ENCODE measurements at places on chromosomes 1 and 21.

- no peak for DNase-seq
Observed at GRCh38 chr1:169478094-169478672, 7.6 kb downstream of the SLC19A2 start.

DNA sequence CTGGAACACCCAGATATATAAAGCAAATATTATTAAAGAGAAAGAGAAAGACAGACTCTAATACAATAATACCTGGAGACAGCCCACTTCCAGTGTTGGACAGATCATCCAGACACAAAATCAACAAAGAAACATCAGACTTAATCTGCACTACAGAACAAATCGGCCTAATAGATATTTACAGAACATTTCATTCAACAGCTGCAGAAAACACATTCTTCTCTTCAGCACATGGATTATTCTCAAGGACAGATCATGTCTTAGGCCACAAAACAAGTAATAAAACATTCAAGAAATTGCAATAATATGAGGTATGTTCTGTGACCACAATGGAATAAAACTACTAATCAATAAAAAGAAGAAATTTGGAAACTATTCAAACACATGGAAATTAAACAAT is 398.3 kb upstream of the DUSP10 start:
- no peak for DNase-seq

DNA sequence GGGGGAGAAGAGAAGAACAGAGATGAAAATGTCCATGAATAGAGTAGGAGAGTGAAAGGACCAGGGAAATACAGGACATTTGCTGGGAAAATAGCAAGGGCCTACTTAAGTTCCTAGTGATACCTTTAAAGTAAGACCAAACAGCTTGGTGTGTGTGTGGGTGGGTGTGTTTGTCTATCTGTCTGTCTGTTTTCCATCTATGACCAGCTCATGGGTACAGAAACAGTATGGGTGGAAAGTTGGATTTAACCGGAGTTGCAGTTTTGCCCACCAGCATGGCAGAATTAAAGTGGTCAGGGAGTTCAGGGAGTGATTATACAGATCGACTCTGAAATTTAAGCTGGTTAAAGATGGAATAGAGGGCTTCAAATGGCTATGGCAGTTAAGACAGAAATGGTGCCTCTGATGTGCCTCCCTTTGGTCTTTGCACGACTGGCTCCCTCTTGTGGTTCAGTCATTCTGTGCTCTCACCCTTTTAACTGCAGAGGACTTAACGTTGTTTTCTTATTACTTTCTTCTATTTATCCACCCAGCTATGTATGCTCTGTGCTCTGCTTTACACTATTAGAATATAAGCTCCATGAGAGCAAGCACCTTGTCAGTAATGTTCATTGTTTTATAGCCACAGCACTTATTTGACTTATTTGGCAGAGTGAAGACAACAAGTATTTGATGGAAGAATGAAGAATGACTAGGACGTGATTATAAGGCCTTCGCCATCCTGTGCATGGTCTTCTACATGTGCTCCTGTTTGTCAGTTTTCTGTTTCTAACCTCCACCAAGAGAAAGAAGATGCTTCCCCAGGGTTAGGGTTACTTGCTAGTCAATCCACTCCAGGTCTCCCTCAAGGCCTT is 72.7 kb upstream of the AK4 start:
- peak; percentile 20 for DNase-seq

- DNase-seq, result no peak
Observed at GRCh38 chr1:36008546-36009197, 75.2 kb upstream of the TEKT2 start.

DNA sequence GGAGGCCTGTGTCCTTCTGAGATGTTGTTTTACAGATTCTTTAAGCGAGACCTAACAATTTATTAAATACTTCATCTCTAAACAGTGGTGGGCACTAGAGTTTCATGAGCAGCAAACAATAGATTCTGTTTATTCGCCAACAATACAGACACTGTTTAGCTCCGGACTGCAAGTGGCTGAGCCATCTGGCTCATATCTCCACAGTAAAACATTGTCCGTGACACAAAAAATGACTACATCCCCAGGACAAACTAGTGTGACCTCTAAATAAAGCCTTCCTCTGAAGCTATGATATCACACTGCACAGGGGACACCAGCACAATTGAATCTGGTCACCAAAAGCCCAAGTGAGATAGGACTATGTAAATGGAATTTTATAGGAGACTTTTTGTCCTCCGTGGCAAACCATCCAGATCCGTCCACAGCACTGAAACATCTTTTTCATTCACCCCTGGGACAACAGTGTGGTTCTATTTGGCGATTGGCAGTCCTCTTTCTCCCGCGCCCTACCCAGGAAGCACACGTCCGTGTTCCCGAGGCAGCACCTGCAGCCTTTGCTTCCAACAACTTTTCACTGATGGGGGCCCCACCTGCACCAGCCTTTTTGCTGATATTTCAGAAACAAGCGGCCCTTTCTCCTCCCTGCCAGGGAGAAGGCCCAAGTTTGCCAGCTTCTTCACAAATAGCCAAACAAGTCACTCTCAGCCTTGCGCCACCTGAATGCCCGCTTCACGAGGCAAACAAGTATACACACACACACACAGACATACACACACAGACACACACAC is 47.4 kb downstream of the OLIG1 start:
- DNase-seq, result no peak

DNA sequence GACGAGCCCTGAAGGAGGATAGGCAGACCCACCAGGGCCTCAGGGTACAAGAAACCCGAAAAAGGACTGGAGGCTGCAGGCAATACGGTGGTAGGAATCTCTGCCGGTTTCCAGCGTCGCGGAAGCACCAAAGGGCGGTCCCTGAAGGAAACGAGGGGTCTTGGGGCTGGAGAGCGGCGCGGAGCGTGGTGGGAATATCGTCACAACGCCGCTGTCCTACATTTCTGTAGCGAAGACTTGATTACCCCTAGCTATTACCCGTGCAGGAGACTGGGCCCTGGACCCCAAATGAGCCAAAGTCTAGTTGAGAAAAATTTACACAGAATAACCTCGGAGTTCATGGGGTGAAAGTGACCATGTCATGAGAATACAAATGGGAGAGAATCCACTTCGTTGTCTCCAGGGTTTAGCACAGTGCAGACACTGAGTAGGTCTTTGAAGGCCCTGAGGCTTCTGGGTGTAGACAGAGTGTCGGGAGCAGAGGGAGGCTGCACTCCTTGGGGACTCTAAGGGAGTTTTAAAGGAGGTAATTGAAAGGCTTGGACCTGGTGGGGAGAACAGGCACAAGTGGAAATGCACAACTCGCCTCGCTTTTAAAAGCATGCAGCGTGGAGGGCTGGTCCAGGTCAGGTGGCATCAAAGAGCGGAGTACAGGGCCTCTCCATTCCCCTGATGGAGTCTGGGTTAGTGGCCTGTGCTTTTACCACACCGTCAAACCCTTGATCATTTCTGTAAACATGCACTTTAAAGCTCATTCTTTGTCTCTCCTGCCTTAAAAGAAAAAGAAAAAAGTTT is 1.5 kb downstream of the ATP1A1 start:
- no peak for DNase-seq

GRCh38 chr1:152577168-152577567 is 3.1 kb downstream of the LCE3D start:
- no peak for DNase-seq

GRCh38 chr1:20682571-20683236 is 21.5 kb upstream of the DDOST start:
- DNase-seq, result no peak

DNA sequence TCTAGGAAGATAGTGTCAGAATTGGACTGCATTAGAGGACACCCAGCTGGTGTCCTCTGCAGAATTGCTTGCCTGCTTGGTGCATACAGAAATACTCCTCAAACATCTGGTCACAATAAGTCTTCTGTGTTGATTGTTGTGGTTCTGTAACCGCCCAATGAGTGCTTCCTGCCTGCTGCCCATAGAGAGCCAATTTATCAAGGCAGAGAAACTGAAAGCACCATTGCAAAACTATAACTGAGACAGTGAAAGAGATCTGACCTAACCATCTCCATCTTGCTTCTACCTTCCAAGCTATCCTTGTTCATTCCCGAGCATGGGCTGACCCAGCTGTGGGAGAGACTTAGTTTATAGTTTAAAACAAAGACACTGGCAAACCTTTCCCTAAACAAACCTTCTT is 462.4 kb upstream of the RGS18 start:
- no peak for DNase-seq

GRCh38 chr1:27966402-27967105 is 6.8 kb downstream of the XKR8 start:
- no peak for DNase-seq

GRCh38 chr1:176379626-176380339 is 83.2 kb upstream of the PAPPA2 start:
- DNase-seq, result no peak

GRCh38 chr1:203631946-203632345 is 5.3 kb downstream of the ATP2B4 start:
- no peak for DNase-seq

- no peak for DNase-seq
Observed at GRCh38 chr1:227885648-227886502, 61.9 kb downstream of the WNT9A start.

- DNase-seq, result no peak
Observed at GRCh38 chr1:8597455-8597854, 220.0 kb downstream of the RERE start.

DNA sequence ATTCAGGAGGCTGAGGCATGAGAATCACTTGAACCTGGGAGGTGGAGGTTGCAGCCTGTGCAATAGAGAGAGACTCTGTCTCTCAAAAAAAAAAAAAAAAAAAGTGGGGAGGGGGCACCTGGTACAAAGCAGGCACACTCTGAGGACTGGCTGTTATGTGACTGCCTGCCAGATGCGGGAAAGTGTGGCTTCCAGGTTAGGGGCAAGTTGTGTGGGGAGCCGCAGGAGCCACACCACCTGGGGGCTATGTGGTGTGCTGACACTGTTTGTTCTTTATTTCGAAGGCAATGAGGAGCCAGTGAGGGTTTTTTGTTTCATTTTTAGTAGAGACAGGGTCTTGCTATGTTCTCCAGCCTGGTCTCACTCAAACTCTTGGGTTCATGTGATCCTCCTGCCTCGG is 5.7 kb downstream of the THEMIS2 start:
- no peak for DNase-seq

DNA sequence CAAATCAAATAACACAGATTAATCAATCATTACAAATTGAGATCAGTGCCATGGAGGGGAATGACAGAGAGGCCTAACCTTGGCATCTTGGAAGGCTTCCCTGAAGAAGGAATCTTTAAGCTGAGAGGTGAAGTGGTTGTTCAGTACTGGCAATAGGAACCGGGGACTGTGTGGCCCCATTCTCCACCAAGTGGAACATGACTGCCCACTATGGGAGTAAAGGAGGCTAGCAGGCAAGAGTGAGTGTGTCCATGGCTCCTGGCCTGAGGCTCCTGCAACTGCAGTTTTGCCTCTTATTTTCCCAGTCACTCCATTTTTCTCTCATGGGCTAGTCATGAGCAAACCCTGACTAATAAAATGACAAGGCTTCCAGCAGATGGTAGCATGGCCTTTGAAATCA is 112.2 kb upstream of the GJB5 start:
- DNase-seq, result no peak

- no peak for DNase-seq
Observed at GRCh38 chr1:235127732-235128455, 743 bp downstream of the TOMM20 start.
